ENCODE measurements at places on chromosomes 13 and 19.

GRCh38 chr19:10760273-10760944 is 42.5 kb downstream of the DNM2 start:
- DNase-seq, result peak; percentile 31

DNA sequence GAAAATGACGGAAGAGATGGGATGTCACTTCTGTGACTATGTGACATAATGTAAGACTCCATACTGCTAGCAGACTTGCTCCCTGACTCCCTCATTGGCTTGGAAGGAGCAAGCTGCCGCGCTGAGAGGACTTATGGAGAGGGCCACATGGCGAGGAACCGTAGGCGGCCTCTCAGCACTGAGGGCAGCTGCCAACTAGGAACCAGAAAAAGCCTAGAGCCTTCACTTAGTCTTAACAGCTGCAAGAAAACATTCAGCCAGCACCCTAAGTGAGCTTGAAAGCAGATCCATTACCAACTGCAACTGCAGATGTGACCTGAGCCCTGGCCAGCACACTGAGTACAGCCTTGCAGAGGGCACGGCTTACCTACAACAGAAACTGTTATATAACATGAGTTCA is 33.9 kb downstream of the USP12 start:
- DNase-seq, result no peak

GRCh38 chr19:52351512-52351911 is 15.5 kb downstream of the ZNF610 start:
- no peak for DNase-seq

GRCh38 chr13:25727250-25727649 is 324.6 kb downstream of the SHISA2 start:
- no peak for DNase-seq

DNA sequence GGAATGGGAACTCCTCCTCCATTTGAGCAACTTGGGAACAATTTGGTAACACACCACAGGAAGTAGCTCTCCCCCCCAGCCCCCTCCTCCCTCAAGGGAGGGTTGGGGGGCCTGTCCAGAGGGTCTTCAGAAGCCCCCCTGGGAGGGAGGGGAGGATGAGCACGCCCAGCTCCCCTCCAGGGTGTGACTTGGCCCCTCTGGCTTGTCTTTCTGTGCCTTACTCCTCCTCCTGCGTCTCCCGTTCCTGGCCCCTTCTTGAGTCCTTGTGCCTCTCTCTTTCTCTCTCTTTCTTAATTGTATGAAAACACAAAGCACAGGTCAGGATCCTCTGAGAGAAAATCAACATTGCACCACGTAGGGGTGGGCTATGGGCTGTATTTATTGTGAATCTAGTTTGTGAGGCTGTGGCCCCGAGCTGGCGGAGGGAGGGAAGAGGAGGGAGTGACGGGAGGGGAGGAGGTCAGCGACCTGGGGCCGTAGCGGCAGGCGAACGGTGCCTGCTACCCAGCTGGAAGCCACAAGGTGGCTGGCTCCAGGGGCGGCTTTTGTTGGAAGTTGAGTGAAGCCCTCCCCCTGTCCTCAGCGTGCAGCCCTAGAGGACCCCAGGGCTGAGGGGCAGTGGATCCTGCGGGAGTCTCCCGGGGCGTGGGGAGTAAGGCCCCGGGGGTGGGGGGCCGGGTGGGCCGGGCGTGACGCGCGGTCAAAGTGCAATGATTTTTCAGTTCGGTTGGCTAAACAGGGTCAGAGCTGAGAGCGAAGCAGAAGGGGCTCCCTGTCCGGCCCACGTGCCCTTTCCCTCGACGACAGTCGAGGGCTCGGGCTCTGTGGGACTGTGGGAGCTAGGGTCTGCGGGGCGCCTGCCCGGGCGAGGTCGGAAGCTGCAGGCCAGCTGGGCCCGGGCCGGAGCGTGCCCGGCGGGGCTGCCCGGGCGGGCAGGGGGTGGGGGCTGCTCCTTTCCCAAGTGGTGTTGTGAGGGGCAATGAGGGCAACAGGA is 6.4 kb downstream of the LYL1 start:
- DNase-seq, result no peak

DNA sequence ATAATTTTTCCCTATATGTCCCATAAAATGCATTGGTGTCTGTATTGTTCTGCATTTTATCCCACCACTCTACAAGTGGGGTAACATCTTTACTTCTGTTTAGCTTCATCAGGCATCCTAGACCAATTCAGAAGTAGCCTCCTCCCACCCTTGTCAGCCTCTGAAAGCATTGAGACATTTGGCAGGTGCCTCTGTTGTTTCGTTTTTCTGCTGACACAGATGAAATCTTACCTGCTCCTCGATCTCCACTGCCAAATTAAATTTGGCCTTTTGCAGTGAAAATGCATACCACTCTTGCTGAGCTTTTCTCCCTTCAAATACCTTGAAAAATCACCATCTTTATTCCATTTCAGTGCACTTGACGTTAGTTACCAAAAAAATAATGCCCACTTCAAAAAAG is 83.5 kb upstream of the STARD13 start:
- DNase-seq, result no peak

DNA sequence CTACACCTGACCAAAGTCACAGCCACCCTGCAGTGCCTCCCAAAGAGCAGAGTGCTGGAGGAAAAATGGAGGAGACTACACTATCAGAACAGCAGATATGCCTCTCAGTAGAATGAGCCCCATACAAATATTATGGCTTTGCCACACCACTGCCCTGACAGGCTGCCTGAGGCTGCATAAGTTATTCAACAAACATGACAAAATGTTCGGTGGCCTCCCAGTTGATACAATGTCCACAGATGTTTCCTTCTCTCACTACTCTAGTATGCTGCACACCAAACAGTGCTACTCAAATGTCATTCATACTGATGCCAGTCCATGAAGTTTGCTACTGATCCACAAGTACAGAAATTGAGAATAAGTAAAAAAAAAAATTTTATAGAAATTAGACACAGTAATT is 41.0 kb downstream of the N4BP2L2 start:
- no peak for DNase-seq

DNA sequence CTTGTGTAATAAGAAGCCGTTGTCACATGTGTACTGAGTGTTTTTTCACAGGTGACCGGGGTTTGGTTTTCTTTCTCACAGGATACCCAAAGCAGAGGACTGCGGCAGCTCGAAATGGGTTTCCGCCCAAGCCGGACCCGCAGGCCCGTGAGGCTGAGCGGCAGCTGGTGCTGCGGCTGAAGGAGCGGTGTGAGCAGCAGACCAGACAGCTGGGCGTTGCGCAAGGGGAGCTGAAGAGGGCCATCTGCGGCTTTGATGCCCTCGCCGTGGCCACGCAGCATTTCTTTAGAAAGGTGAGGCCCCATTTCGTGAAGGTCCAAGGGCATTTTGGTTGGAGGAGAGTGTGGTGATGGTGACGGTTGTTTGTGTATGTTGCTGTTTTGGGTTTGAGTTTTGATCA is 236.3 kb downstream of the SLC7A1 start:
- peak; percentile 33 for DNase-seq

DNA sequence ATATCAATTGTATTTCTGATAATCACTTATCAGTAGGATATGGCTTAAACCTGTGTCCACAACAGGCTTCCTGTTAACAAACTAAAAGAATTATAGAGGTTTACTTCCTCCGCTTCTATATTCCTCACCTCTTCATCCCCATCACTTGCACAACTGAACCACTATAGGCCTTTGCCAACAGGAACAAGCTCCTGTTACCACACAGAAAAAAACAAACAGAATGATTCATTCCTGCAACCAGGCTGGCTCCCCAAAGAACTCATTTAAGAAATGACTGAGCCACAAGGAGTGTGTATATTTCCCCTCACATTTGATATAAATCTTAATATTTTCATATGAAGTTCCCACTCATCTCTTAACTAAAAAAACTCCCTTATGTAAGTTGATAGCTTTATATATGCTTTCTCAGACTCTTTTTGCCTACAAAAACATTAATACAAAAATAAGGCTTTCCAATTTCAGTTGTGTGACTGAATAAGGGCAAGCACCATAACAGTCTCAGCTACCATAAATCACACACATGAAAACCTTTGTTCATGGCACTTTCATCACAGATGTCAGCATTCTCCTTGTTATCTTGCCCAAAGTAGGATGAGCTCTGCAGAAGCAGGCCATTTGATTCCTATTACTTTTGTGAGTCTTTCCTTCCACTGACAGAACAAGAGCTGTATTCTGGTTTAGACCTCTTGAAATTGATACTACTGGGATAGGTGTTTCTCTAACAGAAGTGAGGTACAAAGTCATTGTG is 366.8 kb downstream of the SLITRK1 start:
- DNase-seq, result no peak

- DNase-seq, result no peak
Observed at GRCh38 chr13:42681326-42682100, 99.9 kb upstream of the FAM216B start.

DNA sequence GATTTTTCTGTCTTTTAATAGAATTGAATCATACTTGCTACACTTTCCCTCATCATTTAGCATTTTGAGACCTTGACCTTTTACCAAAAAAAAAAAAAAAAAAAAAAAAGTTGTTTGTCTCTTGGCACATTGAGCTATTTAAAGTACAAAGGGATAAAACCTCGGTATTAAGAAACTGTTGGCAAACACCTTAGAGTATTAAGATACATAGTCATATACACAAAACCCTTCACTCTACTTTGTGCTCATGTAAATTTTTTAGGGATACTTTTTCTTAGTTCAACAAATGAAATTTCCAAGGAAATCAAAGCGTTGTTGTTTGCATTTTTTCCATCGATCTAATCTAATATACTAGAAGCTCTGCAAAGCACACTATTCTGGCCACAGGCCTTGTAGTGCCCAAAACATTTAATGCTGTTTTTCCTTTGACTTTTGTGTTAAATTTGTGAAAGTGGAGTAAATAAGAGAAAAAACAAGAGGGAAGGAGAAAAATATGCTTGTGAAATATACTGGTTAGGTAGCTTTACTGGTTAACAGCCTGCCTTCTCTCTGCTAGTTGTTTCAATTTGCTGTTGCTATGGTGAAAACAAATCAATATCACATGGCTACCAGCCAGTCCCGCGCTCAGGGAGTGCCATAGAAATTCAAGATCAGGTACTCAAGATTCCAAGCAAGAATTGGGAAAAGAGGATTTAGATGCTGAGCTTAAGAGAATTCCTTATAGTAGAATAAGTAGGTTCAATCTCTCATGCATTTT is 2.6 kb downstream of the MBNL2 start:
- peak; percentile 27 for DNase-seq

GRCh38 chr13:83853771-83854170 is 28.5 kb downstream of the SLITRK1 start:
- no peak for DNase-seq

DNA sequence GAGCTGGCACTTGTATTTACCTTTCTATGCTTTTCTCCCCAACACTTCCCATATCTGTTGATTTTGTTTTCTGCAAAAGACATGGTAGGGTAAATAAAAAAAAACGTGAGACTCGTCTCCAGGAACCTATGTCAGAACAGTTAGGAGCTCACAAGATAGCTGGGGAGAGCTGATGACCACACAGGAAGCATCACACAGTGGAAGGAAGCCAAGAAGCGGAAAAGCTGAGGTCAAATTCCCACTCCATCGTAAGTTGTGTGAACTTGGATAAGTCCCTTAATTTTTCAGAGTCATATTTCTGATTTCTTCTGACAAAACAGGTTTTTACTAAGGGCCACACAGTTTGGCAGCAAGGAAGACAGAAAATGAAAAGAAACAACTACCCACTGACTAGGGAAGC is 199.6 kb downstream of the KLF5 start:
- DNase-seq, result no peak

- DNase-seq, result no peak
Observed at GRCh38 chr19:13689085-13689484, 75.2 kb upstream of the MRI1 start.

DNA sequence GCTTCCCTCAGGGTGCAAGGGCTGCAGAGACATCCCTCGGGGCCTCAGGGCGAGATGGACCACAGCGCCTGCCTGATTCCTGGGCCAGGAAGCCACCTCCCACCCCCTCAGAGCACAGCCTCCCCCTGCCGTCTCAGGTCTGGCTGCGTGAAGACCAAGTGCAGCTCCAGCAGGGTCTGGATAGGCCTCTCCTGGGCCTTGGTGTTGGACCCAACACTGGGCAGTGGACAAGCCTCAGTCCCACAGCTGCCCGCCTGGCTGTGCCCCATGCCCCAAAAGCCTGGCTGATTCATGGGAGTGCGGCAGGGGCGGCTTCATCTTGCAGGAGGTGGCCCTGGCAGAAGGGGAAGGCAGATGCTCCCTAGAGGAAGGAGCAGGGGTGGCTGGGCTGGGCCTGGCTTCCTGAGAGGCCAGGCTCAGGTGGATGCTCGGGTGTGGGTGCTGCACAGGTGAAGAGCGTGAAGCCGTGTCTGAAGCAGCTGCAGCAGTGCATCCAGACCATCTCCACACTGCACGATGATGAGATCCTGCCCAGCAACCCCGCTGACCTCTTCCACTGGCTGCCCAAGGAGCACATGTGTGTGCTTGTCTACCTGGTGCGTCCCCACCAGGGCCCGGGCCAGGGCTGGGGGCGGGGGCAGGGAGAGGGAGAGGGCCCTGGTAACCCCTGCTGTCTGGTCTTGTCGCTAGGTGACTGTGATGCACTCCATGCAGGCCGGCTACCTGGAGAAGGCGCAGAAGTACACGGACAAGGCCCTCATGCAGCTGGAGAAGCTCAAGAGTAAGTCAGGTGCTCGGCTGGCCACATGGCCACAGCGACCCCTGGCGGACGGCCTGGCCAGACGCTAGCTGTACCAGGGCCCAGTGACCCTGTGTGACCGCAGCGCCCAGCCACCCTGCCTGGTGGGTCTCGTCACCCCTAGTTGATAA is 21.7 kb downstream of the MAU2 start:
- DNase-seq, result peak; percentile 71

DNA sequence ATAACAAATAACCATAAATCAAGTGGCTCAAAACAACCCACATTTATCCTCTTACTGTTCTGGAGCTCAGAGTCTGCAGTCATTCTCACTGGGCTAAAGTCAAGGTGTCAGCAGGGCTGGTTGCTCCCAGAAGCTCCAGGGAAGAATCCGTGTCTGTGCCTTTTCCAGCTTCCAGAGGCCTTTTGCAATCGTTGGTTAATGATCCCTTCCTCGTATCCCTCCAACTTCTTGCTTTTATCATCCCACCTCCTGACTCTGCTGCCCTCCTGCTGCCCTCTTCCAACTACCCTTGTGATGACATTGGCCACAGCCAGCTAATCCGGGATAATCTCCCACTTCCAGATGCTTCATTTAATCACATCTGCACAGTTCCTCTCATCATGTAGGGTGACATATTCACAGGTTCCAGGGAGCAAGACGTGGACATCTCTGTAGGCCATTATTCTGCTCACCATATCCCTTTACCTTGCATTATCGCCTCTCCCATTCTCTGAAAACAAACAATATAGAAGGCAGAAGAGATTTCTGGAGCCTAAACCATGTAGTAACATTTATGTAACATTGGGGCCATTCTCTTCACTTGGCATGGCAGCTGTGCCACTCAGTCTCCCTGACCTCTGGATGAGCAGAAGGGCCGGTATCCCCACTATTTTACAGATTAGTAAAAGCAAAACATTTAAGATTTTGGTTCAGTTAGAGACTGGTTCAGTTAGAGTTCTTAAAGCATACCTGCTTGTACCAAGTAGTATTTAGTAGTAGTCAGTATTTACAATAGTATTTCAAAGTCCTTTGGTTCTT is 53.5 kb downstream of the RFC3 start:
- DNase-seq, result no peak

- peak; percentile 71 for DNase-seq
Observed at GRCh38 chr13:114319441-114319913, 5.2 kb downstream of the CHAMP1 start.
